Muscle of arm (tissue), 14 donors: ENCODE measurements at places on chromosomes 13 and 19. TPM values are rescaled to one million over a fixed set of nuclear protein-coding genes. Genes with fewer than 3 reads are reported as not detected.

DNA sequence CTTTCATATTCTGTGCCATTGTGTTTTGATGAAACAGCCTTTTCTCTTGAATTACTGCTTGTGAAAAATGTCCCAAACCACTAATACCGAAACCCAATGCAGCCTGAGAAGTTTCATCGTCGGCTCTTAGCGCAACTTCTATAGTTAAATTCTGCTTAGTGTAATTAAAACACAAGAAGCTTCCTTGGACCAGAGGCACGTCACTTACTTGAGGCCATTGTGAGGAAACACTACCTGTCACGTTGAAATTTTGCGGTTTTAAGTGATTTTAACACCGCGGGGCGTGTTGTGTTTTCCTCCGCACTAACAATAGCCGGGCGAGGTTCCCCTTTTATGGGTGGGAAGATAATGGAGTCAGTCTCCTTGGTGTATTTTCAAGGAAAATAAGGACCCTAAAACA lies 70.9 kb downstream of the GGACT start:
- DNase-seq, result no peak

DNA sequence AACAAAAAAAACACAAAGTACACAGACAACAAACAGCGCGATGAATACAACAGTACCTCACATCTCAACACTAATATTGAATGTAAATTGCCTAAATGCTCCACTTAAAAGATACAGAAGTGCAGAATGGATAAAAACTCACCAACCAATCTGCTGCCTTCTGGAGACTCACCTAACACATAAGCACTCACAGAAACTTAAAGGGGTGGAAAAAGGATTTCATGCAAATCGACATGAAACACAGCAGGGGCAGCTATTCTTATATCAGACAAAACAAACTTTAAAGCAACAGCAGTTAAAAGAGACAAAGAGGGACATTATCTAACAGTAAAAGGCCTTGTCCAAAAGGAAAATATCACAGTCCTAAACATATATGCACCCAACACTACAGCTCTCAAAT lies 209.5 kb downstream of the ABCC4 start:
- no peak for DNase-seq

GRCh38 chr13:22425087-22425486 lies 754.2 kb downstream of the FGF9 start:
- no peak for DNase-seq

DNA sequence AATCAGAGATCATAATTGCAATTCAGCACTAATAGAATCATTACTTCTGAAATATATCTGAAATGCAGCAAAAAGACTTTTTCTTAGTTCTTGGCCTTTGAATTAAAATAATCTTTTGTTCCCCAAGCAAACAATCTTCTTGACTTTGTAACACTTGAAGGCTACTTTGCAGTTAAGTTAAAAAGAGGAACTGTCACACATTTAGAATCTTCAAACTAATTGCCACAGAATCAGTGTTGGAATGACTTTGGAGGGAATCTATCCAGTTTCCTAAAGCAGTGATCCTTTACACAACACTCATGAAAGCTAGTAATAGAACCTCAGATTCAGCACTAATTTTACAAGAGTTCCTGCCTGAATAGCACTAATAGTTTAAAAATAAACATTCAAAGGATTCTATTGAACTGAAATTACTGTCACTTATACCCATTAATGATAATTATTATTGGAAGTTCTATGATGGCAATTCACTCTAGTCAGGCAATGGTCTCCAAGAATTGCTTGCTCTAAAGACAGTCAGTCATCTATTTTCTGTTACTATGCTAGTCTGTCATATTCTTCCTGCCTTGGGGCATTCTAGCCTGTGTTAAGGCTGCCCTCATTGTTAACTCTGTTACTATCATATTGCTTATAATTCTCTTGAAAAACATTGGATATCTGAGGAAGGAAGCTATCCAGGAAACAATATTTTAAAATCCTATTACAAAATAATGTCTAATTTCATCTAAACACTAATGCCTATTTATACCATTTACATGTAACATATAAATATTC lies 362.4 kb downstream of the DIAPH3 start:
- DNase-seq, result no peak

- DNase-seq, result no peak
Measured at GRCh38 chr19:14661372-14661924, 13.2 kb downstream of the ADGRE3 start.

DNA sequence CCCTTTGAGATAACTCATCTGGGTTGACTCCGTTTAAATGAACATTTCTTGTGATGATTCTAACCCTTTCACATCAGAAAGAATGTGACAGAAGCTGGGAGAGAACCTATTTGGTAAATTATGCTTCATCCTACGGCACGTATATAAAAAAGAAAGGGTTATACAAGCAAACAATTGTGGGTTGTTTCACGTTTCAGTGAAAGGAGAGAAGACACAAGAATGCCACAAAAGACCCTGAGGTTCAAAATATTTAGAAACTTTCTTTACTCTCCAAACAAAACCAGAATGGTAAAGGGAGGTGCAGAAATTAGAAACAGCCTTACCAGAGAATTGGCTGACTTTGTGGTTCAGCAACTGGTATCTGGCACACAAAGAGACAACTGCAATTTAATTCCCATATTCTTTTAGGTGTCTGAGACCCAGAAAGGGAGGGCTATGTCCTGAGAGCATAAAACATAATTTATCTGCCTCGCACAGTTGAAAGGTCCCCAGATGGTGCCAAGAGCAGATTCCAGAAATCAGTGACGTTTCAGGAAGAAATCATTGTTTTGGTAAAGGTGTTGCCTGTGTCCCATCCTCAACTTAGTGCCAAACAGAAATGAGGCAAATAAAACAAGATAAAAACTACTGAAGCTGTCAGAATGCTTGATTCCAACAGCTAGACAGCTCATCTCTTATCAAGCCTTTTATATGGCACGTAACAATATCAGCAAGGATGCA lies 361.4 kb downstream of the EFNB2 start:
- no peak for DNase-seq

- no peak for DNase-seq
Measured at GRCh38 chr19:1962674-1963073, 21.7 kb downstream of the CSNK1G2 start.

DNA sequence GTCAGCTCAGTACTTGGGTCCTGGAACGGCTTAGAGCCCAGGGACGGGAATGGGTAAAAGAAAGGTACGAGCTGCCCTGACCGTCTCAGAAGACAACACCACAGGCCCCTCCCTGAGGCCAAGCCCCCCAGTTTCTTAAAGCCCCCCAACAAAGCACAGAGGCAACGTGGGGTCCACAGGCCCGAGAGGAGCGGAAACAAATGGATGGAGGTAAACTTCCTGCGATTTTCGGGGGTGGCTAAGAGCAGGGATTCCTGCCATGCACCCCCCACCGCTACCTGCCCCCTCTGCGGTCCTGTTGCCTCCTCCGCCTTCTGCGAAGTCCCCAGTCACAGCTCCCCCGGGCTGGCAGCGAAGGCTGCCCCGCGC lies 48.2 kb downstream of the PTPRS start:
- no peak for DNase-seq

GRCh38 chr13:38687246-38688229 lies 661 bp downstream of the FREM2 start:
- DNase-seq, result no peak

GRCh38 chr19:41870401-41870873 lies 6.6 kb upstream of the CD79A start:
- DNase-seq, result no peak

GRCh38 chr13:41122838-41123237 lies 9.8 kb downstream of the KBTBD6 start:
- no peak for DNase-seq

DNA sequence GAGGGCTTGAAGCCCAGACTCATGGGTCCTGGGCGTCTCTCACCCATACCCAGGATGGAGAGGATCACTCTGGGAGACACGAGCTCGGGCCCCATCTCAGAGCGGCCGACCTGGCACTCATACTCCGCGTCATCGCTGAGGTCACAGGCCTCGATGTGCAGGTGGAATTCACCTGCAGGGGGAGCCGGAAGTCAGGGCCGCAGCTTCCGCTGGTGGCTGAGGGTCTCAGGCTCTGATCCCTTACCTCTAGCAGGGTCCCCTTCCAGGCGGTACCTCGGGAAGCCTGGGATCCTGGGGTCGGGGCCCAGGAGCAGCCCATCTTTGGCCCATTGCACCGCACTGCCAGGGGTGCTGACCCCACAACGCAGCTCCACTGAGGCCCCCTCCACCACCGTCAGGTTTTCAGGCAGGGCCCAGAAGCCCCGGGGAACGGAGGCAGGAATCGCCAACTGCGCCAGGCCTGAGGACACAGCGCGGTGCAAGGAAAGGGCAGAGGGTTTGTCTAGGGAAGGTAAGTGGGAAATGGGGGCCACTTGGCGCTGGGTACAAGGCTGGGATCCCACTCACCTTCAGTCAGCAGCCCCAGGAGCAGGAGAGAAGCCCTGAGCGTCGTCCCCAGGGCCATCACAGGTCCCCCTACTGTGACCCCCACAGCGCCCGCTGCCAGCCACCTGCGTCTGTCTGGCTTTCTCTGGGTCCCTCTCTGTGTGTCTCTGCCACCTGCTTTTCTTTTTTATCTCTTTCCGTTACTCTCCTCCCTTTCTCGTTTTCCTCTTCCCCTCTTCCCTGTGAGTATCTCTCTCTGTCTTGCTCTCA lies 883 bp downstream of the NPHS1 start:
- DNase-seq, result no peak

- no peak for DNase-seq
Measured at GRCh38 chr13:65943708-65944107, 1286.4 kb downstream of the PCDH9 start.

DNA sequence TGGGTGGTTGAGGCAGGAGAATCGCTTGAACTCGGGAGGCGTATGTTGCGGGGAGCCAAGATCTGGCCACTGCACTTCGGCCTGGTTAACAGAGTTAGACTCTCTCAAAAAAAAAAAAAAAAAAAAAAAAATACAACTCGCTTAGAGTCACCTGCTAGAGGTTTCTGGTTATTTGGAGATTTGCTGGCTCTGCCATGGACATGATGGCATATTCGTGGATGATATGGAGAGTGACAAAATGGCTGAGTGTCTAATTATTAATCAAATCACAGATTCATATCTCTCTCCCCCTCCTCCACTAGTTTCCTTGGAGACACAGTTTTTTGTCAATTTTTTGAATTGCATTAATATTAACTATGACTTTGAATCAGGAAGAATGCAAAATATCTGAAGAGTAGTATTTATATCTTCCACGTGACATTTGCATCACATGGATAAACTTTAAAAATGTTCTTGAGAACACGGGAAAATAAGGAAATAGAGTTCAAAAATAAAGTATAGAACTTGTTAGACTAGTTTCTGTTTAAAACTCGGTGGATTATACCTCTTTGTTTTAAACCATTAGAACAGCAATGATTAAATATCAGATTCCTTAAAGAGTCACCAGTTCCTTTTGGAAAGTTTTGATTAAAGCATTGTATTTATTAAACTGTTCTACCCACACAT lies 47.8 kb downstream of the KLF5 start:
- no peak for DNase-seq

DNA sequence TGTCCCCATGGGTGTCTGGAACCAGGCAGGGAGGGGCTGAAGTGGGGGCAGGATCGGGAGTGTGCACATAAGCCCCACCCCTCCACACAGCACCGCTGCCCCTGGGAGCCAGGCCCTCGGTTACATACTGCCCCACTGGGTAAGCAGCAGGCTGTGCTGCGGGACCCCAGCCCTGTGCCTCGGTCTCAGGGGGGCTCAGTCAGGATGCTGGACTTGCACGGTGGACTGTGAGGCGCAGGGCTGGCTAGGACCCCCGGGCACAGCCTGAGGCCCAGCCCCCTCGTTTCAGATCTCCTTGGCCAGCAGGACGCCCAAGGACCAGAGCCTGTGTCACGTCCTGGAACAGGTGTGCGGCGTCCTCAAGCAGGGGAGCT lies 16.3 kb downstream of the MPND start:
- no peak for DNase-seq

DNA sequence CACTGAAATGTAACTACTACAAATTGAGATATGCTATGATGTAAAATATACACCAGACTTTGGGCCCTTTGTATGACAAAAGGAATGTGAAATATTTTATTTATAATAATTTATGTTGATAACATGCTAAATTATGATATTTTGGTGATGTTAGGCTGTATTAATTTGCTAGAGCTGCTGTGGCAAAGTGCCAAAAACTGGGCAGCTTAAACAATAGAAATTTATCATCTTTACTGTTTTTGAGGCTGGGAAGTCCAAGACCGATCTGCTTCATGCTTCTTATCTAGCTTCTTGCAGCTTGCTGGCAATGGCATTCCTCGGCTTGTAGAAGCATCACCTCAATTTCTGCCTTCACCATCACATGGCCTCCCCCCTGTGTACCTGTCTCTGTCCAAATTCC lies 245.0 kb downstream of the GPC5 start:
- no peak for DNase-seq

DNA sequence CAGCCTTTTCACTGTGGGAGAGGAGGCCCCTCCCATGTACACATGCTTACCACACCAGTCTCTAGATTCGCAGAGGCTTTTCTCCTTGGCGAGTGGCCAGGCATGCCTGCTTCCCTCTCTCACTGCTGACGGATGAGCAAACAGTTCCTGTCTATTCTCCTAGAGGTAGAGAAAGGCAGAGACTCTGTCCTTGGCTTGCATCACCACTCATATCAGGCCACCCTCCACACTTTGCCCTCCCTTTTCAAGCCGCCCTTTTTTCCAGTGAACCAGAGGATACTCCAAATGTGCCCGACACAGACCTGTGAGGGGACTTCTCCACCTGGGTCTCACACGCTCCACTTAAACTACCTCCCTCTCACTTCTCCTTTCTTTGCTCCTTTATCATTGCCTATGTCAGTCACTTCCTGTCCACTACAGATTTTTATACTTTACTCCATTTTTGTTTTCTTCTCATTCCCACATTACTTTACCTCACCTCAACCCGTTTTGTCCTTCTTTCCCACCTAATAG lies 284.6 kb downstream of the DNAJC15 start:
- peak; percentile 70 for DNase-seq

GRCh38 chr19:31545777-31546176 lies 196.5 kb upstream of the TSHZ3 start:
- DNase-seq, result no peak

DNA sequence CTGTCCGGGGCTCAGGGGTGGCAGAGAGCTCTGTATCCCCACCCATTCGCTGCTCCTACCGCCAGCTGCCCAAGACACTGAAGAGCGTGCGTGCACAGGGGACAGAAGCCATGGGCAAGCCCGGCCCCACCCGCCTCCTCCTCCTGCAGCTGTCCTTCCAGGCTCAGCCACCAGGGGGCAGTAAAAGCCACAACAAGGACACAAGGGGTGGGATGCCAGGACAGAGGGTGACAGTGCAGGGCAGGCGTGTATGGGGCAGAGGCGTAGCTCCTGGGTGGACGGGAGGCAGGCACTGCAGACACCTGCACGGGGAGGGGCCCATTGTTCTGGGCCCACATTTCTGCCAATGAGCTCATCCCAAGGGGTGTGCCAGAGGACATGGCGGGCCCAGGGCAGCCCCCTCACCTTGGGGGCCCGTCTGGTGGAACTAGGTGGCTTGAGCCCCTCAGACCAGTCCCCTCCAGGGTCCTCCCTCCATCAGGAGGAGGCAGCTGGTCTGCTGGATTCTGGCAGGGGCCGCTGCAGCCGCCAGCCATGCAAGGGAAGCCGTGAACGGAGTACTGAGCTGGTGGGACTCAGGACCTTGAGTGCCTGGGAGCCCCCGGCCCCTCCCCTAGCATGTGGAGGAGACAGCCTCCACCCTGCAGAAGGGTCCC lies 61.2 kb downstream of the MLLT1 start:
- DNase-seq, result peak; percentile 89

NCAN gene
- 0.39 TPM for polyA plus RNA-seq

CEACAM20 gene
- polyA plus RNA-seq, result not detected

WDR88 gene
- 0.58 TPM for polyA plus RNA-seq

RAB3A gene
- polyA plus RNA-seq, result 3.1 TPM

OR10H1 gene
- polyA plus RNA-seq, result not detected

CGB1 gene
- polyA plus RNA-seq, result not detected

PRODH2 gene
- not detected for polyA plus RNA-seq

PLK5 gene
- polyA plus RNA-seq, result not detected

ZSWIM9 gene
- polyA plus RNA-seq, result 4.4 TPM
